ENCODE measurements at places on chromosomes 6 and 20.

- no peak for DNase-seq
Observed at GRCh38 chr6:22413681-22414311, 117.0 kb upstream of the PRL start.

GRCh38 chr20:52937591-52938100, 34.5 kb upstream of the TSHZ2 start:
- no peak for DNase-seq

DNA sequence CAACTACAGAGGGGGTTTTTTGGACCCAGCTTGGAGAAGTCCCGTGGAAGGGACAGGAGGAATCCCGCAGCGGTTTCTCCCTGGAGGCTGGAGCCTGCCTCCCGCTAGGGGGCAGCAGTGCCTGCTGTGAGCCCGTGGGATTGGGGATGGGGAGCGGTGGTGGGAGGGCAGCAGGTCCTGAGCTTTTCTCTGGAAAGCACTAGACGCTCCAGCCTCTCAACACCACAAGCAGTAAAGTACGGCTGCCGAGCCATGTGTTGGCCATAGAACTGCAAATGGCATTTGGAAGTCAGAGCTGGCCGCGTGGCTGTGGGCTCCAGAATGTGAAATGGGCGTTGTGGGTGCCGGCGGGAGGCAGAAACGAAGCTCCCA, 47.8 kb downstream of the GMPR start:
- DNase-seq, result no peak

GRCh38 chr6:50610562-50610961, 102.8 kb upstream of the TFAP2D start:
- DNase-seq, result no peak

- no peak for DNase-seq
Observed at GRCh38 chr6:52317841-52318581, 33.5 kb upstream of the MCM3 start.

DNA sequence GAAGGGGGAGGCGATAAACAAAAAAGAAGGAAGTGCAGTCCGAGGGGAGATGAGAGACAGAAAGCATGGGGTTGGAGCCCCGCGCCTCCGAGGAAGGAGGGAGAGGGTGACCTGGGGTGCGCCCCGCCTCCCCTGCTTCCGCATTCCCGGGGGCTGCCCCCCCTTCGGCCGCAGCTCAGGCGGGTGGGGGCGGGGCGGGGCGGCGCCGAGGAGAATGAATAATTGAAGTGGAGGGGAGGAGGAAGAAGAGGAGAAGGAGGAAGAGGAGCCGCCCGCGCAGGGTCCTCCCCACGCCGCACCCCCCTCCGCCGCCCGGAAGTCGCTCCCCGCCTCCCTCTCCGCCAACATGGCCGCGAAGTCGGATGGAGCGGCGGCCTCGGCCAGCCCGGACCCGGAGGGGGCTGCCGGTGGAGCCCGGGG, at the start of gene XKR7:
Gene XKR7, plus strand, starts transcription at position 322 of the 420 bp plus-strand sequence. Its CDS starts 25 bp downstream, at position 347.
- peak; percentile 6 for DNase-seq

DNA sequence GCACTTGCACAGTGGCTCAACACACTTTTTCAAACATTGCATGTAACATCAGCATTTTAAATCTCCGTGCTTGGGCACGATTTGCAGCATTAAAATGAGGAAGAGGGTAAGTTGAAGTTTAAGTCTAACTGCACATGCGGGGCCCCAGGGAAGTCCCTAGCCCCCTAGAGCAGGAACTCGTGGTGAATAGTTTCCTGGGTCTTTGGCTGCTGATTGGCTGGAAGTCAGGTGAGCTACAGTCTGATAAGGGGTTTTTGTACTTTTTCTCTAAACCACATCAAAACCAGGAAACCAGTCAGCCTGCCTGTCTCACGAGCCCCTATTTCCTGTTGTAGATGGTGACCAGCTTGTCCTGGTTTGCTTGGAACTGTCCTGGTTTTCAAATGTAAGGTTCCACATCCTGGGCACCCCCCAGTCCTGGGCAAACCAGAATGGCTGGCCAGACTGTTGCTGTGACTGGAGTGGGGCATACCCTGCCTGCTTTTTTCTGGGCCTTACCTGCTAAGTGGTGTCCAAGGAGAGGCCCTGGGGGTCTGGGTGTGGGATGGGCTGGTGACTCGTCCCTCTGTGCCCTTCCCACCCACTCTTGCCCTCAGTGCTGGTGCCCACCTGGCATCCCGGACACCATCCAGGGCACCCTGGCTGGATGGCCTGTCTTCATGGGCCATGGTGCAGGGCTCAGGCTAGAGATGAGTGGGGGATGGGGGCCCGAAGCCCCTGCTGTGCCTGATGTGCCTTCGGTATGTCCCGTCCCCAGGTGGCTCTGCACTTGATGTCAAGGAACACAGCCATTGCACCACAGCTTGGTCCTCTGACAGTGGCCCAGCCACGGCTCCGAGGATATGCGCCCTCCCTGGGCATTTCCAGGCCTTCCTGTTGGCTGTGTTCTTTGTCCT, 31.8 kb downstream of the SUN5 start:
- peak; percentile 92 for DNase-seq

DNA sequence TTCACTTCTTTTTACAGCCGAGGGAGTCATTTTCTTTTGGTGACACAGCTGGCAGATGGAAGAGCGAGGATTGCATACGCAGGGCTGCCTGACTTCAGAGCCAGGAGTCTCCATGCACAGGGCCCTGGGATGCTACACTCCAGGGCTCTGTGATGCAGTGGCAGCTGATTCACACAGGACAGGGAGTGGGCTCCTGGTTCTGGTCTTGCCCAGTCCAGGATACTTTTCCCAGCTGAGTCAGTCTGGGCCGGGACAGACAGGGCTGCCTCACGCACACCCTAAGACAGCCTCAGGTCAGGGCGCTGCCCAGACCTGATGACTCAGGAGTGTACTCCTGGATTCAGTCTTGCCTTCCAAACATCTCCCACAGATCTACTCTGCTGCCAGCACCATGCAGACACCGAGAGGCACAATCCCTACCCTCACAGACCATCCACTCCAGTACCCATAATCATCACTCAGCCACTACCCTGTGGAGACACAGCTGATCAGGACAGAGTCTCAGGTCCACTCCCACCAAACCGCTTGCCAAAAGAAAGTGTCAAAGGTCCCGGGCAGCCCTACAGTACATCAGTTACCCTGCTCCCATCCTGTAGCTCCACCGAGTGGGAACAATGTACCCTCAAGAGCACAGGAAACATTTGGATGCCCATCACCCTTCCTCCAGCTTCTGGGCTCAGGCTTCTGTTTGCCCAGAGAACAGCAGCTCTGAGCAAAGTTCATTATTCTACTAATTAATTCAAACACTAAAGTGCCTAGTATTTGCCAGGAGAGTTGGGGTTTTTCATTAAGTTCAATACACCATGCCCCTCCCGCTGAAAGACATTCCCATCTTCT, 11.5 kb downstream of the SDC4 start:
- no peak for DNase-seq

DNA sequence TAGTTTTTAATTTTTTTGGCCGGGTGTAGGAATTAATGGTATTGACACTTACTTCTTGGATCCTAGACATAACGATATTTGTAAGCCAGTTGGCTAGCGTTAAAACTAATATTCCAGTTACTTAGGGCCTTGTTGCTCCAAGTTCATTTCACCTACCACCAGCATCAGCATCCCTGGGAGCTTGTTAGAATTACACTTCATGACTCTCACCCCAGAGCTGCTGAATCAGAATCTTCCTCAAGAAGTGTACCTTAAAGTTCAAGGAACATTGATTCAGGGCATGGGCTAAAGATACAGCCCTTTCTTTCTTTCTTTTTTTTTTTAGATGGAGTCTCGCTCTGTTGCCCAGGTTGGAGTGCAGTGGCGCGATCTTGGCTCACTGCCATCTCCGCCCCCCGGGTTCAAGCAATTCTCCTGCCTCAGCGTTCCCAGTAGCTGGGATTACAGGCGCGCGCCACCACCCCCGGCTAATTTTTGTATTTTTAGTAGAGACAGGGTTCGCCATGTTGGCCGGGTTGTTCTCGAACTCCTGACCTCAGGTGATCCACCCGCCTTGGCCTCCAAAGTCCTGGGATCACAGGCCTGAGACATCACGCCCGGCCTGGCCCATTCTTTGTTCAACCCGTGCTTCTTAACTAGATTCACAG, 1.1 kb downstream of the SLX4IP start:
- no peak for DNase-seq

- DNase-seq, result no peak
Observed at GRCh38 chr20:62463651-62464424, 12.0 kb downstream of the GATA5 start.

GRCh38 chr20:11917663-11918062, at the start of gene BTBD3:
TSS of gene BTBD3 (plus strand) at chr20:11917893. CDS start at chr20:11918276, 383 bp downstream.
- DNase-seq, result no peak

DNA sequence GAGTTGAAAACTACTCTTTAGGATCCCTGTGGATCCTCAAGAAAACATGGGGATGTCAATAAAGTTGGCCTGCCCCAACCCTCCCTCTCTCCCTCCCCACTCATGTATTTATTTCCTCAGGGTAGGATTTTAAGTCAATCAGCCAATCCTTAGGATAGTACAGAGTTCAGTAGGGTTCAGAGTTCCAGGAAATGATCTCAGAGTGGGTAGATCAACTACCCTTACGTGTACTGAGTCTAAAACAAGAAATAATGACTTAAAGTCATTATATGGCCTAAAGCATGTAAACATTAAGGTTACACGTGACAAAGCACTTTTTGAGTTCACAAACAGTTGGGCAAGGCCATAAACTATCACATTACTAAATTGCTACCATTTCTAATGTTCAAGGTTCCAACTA, 47.2 kb upstream of the REV3L start:
- no peak for DNase-seq

DNA sequence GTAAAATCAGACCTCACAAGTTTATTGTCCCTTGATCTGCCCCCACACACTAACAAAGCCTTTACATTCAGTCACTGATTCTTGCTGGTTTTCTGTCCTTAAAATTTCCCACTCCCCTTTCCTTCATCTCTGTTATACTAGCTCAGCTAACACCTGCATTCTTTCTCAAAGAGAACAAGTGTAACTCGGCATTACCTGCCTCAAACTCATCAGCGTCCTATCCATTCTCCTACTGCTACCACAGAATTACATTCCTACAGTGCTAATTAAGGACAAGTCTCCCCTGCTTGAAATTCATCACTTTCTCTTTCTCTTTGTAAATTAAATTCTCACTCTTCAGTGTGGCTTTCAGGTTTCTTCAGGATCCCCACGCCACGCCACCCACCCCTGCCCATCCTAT, 773.2 kb downstream of the FRK start:
- DNase-seq, result no peak

DNA sequence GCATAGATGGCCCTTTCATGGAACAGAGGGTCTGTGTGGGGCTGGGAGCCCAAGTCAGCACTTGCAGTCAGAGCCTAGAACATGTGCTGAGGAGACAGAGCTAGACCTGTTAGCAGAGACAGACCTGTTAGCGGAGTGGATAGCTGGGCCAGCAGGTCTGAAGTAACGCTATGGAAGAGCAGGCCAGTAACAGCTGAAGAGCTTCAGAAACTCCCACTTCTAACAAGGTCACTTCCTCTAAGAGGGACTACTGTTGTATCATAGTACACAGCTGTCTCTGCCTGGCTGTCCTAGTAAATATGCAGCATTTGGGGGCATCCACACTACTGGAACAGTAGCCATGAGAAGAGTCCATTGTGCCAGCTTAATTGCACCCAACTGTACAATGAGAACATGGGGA, 41.2 kb upstream of the POLR1H start:
- DNase-seq, result no peak

DNA sequence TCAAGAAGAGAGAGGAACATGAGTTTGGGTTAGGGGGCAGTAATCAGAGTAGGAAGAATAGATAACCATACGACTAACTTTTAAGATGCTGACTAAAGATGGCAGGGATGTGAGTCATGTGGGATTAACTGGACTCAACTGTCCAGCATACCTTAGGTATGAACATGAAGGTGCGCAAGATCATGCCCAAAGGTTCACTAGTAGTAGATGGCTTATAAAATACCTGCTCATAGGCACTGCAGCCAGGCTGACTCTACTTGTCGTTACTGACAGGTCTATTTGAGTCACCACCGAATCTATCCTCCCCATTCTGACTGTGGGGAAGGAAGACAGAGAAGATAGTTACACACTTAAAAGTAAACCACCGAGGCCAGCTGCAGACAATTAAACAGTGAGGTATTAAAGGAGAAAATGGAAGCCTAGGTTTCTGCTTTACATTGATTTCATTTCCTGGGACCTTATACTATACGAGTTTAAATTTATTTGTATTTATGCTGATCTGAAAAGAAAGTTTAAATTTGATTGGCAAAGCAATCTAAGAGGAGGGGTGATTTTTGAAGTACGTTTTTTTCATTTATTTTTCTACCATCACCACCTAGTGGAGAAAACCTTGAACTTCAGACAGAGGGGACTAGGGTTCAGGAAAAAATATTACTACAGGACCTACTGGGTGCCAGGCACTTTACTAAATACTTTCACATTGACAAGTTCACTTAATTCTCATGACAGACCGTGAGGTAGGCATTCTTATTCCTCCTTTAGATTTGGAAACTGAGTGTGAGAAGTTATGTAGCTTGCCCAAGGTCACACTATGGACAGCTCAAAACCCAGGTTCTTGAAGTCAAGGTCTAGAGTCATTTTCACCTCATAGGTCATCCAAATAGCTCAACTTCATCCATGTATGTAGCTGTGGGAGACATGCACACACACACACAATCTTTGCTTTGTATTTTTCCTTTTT, 4.0 kb upstream of the WRNIP1 start:
- DNase-seq, result peak; percentile 64

GRCh38 chr6:155132617-155133016, 131.2 kb upstream of the CLDN20 start:
- no peak for DNase-seq

- no peak for DNase-seq
Observed at GRCh38 chr20:38644588-38645260, 43.1 kb downstream of the ARHGAP40 start.

- no peak for DNase-seq
Observed at GRCh38 chr20:46978951-46979491, 84.4 kb downstream of the EYA2 start.

- no peak for DNase-seq
Observed at GRCh38 chr20:47280668-47281067, 75.8 kb downstream of the ZMYND8 start.

GRCh38 chr20:37932919-37933318, 30.0 kb downstream of the VSTM2L start:
- no peak for DNase-seq

DNA sequence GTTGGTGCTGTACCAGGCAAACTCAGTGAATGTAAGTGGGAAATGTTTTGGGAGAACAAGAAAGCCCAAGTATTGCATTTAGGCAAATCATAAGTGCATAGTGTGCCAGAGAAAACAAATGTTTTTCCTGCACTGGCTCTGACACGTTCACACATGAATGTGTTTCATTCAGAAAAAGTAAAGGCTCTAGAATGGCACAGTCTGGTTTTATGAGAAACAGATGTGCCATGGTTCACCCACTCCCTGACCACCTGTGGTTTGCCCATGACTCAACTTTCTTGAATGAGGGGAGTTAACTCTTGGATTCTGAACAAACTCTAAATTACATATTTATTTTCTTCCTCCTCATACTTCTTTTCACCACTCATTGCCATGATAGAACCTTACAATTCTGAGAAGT, 126.9 kb downstream of the KCNQ5 start:
- no peak for DNase-seq

DNA sequence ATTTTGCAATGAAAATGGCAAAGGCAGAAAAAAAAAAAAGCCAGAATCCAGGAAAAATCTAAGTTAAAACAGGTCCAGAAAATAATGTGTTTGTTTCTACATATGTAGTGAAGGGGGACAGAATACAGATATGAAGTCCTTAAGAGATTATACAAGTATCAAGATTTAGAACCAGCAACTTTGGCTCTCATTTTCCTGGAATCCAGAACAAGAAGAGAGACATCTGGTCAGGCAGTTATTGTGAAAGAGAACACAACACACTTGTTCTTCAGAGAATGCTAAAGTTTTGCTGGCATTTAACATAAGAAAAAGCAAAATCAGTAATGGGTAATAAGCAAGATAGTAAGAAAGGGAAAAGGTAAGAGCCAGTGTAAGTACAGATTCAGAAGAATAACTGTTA, 21.1 kb downstream of the BAG2 start:
- no peak for DNase-seq

Measured in CD4-positive, alpha-beta T cell treated with Interleukin-1 beta for 1 hour (primary cell).